CD4-positive, alpha-beta T cell (primary cell): ENCODE measurements at places on chromosomes 11 and 22. TPM values are rescaled to one million over a fixed set of nuclear protein-coding genes. Genes with fewer than 3 reads are reported as not detected.

DNA sequence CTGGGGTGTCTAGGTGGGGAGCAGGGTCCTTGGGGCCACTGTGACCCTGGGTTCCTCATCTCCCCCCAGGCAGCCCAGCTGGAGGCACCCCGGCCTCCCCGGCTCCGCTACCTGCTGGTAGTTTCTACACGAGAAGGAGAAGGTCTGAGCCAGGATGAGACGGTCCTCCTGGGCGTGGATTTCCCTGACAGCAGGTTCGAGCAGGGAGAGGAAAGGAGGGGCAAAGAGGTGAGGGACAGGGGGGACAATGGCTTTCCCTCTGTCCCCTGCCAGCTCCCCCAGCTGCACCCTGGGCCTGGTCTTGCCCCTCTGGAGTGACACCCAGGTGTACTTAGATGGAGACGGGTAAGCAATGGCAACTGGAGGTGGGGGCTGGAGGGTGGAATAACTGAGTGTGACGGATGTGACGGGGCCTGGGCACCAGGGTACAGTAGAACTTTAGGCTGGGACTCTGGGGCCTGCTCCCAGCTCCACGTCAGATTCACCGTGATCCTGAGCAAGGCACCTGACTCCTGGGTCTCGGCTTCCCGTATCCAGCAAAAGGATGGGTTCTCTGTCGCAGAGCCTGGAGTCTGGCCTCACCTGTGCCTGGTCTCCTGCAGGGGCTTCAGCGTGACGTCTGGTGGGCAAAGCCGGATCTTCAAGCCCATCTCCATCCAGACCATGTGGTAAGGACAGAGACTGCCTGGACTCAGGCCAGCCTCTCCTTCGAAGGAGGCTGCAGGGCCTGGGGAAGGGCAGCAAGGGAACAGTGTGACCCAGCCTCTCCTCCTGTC, 3.6 kb downstream of the SSH3 start:
- no peak for DNase-seq

- no peak for DNase-seq
These were observed 12.9 kb downstream of the KCNJ11 start for GRCh38 chr11:17375547-17375946.

The NAALADL1 gene
- total RNA-seq = 9.2 TPM

GRCh38 chr11:61089806-61090491, 12.3 kb upstream of the CD5 start:
- DNase-seq = no peak

The EHF gene
- not detected for total RNA-seq
